ENCODE measurements at places on chromosomes 1 and 21. TPM values are rescaled to one million over a fixed set of nuclear protein-coding genes. Genes with fewer than 3 reads are reported as not detected.

SPRR2G gene
- not detected for total RNA-seq

DNA sequence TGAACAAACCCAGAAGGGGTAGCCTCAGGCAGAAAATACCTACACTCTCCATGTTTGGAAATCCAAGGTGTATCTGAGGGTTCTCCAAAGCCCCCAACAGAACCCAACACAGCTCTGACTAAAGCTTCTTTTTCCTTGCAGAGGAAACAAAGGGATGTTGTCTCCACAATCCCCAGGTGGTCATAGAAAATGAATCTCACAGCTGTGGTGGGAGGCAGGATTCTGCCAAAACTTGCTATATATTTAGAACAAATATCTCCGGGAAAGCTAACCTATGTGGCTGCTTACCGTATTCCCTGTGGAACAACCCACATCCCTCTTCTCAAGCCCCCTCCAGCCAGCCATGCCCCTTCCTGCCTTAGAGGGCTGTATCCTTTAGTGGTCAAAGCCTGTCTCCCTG lies 406.1 kb downstream of the PRDM2 start:
- no peaks in the 10 kb centered on the region for H3K4me1 ChIP-seq
- H3K27me3 ChIP-seq = no peaks in the 10 kb centered on the region
- no peak overlapping the region for H3K27ac ChIP-seq
- DNase-seq = no peak
- no peak overlapping the region for H3K4me3 ChIP-seq

OR2L3 gene
- not detected for total RNA-seq

GRCh38 chr1:147565189-147565980 lies 24.1 kb downstream of the BCL9 start:
- H3K4me1 ChIP-seq = peaks cover 11% of the 10 kb centered on the region
- no peak for DNase-seq
- no peak overlapping the region for H3K27ac ChIP-seq
- H3K4me3 ChIP-seq = no peak overlapping the region

DNA sequence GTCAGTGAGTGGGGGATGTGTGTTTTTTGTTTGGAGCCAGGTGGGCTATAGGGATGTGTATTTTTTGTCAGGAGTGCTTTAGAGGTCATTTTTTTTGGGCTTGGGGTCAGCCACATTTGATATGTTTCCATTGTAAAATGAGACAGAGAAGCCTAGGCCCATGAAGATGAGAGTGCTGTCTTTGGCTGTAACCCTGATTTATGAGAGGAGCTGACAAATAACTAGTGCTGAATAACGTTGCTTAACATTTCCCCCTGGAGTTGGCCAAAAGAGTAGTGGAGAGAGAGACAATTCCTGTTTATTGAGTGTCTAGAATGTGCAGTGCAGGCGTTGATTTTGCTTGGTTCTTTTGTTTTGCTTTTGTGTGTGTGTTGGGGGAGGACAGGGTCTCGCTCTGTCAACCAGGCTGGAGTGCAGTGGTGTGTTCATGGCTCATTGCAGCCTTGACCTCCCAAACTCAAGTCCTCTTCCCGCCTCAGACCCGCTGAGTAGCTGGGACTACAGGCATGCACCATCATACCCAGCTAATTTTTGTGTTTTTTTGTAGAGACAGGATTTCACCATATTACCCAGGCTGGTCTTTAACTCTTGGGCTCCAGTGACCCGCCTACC lies 64.7 kb downstream of the S1PR1 start:
- DNase-seq = no peak
- no peak overlapping the region for H3K4me3 ChIP-seq
- no peak overlapping the region for H3K27ac ChIP-seq
- peaks cover 38% of the 10 kb centered on the region for H3K27me3 ChIP-seq
- H3K4me1 ChIP-seq = no peaks in the 10 kb centered on the region
- H3K36me3 ChIP-seq = no peaks in the 10 kb centered on the region

DNA sequence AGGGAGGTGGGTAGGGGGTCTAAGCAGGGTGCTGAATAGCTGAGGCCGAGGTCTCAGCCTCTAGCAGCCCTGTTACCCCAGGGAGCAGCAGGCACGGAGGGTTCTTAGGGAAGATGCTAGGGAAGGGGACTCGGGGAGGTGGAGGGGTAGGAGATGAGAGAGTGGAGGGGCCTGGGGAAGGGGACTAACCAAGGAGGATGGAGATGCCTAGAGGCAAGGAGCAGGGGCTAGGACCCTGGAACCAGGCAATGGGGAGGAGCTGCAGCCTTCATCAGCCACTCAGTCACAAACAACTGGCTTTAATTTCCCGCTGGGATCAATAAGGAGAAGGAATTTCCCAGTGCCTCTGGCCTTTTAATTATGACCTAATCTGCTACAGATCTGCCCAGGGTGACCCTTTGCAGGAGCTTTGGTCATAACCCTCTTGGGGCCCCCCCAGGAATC lies 2.9 kb upstream of the CRABP2 start:
- H3K4me1 ChIP-seq = peaks cover 37% of the 10 kb centered on the region
- peaks cover 13% of the 10 kb centered on the region for H3K27me3 ChIP-seq
- no peak overlapping the region for H3K27ac ChIP-seq
- DNase-seq = no peak
- H3K36me3 ChIP-seq = peaks cover 23% of the 10 kb centered on the region

DNA sequence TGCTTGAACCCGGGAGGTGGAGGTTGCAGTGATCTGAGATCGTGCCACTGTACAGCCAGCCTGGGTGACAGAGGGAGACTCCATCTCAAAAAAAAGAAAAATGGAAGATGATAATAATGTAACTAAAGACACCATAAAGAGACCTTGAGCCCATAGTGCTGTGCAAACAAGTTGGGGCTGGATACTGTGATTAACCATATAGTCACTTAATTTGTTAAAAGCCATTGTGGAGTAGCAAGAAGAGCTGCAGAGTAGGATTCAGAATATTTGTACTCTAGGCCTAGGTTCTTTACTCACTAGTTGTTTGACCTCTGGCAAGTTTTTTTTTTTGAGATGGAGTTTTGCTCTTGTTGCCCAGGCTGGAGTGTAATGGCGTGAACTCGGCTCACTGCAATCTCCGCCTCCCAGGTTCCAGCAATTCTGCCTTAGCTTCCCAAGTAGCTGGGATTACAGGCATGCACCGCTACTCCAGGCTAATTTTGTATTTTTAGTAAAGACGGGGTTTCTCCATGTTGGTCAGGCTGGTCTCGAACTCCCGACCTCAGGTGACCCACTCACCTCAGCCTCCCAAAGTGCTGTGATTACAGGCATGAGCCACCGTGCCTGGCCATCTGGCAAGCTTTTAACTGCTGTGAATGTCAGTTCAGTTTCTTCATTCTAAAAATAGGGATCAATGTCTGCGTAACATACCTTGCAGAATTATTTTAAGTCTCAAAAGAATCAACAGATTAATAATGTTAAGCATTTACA lies 12.8 kb downstream of the CAP1 start:
- no peak overlapping the region for H3K27ac ChIP-seq
- no peaks in the 10 kb centered on the region for H3K27me3 ChIP-seq
- no peak overlapping the region for H3K4me3 ChIP-seq
